ENCODE measurements at places on chromosomes 3 and 15.
A peak's percentile ranks its signal among the peaks of the same experiment; 100 is the strongest.

DNA sequence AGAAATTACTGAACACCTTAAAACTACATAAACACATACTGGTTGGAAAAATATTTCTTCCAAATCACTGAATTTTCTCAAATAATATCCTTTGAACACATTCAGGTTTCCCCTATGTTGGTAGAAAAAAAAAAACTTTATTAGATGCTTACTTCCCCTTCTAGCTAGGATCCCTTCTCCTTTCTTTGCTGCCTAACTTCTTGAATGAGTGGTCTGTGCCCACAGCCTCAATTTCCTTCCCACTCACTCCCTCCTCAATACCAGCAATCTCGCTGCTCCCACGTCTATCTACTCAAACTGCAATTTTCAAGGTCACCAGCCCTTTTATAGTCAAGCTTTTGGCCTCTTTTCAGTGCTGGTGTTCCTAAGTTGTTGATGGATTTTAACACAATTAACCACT is 8.3 kb downstream of the CD200R1 start:
- DNase-seq = no peak

DNA sequence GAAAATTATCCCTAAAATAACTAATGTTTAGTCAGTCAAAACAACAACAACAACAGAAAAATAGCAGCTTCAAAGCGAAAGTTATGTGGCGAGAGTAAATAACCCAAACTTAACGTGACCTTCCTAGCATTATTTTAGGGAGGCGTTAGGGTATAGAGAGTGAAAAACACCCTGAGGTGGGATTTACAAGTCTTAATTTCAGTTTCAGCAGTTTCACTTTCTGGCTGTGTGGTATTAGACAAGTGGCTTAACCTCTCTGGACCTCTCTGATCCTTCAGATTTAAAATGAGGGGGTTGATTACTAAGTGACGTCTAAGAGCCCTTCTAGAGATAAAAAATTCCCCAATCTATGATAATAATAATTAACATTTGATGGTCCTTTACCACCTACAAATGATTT is 291.2 kb downstream of the ZBTB20 start:
- DNase-seq = no peak

DNA sequence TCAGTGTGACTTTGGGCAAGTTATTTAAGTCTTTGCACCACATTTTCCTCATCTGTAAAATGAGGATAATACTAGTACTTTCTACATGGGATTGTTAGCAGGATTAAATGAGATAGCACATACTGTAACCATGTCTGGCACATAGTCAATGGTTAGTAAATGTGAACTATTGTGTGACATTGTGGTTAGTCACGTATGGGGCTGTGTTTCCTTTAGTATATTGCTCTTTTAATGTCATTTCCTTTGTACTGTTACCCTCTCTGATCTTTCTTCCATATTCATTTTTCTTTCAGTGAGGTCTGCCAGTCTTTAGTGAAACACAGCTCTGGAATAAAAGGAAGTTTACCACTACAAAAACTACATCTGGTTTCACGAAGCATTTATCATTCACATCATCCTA is 21.4 kb downstream of the OPA1 start:
- no peak for DNase-seq

GRCh38 chr3:192224634-192225155 is 502.6 kb downstream of the FGF12 start:
- no peak for DNase-seq

DNA sequence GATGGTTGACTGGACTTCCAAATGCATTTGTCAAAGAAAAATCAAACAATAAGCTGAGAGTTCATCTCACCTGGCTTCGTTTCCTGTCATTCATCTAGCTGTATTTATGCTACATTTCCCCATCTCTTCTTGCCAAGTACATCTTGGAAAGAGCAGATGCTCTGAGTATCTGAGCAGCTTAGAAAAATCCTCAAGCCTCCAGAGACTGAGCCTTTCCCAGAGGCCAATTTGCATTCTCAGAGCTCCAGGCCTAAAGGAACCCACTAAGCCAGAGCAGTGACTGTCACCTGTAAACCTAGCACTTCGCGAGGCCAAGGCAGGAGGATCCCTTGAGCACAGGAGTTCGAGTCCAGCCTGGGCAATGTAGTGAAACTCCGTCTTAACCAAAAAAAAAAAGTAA is 100.5 kb downstream of the XXYLT1 start:
- no peak for DNase-seq

GRCh38 chr3:99960941-99961340 is 143.3 kb downstream of the CMSS1 start:
- DNase-seq = no peak

- DNase-seq = peak; percentile 91
Measured at GRCh38 chr3:30493911-30494311, 112.5 kb upstream of the TGFBR2 start.
